ENCODE measurements at places on chromosomes 13 and 19.

DNA sequence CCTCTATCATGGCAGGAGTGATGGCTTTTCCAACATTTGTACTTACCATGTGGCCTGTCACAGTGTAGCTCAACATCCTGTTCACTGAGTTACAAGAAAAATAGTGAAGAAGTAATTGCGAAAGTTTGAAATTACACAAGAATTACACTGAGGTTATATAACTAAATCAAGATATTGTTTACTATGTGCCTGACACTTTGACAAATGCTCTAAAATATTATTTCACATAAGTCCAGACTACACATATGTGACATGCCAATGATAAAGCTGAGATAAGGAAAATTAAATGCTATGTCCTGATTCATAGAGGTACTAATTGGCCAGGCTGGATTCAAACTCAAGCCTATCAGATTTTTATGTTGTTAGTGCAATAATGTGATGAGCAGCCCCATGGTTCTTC lies 451.7 kb downstream of the PCDH9 start:
- DNase-seq = no peak
- H3K27ac ChIP-seq = no peak overlapping the region
- no peaks in the 10 kb centered on the region for H3K27me3 ChIP-seq

- peaks cover 3% of the 10 kb centered on the region for H3K27me3 ChIP-seq
- H3K36me3 ChIP-seq = no peaks in the 10 kb centered on the region
- no peak overlapping the region for H3K4me3 ChIP-seq
- DNase-seq = peak; percentile 70
- no peak overlapping the region for H3K27ac ChIP-seq
- no peaks in the 10 kb centered on the region for H3K4me1 ChIP-seq
These were observed 8.8 kb upstream of the SULT2B1 start for GRCh38 chr19:48543121-48543710.

GRCh38 chr13:32468502-32469142 lies 40.7 kb upstream of the N4BP2L1 start:
- no peak for DNase-seq
- no peaks in the 10 kb centered on the region for H3K27me3 ChIP-seq
- no peak overlapping the region for H3K4me3 ChIP-seq
- no peaks in the 10 kb centered on the region for H3K36me3 ChIP-seq
- H3K4me1 ChIP-seq = no peaks in the 10 kb centered on the region

DNA sequence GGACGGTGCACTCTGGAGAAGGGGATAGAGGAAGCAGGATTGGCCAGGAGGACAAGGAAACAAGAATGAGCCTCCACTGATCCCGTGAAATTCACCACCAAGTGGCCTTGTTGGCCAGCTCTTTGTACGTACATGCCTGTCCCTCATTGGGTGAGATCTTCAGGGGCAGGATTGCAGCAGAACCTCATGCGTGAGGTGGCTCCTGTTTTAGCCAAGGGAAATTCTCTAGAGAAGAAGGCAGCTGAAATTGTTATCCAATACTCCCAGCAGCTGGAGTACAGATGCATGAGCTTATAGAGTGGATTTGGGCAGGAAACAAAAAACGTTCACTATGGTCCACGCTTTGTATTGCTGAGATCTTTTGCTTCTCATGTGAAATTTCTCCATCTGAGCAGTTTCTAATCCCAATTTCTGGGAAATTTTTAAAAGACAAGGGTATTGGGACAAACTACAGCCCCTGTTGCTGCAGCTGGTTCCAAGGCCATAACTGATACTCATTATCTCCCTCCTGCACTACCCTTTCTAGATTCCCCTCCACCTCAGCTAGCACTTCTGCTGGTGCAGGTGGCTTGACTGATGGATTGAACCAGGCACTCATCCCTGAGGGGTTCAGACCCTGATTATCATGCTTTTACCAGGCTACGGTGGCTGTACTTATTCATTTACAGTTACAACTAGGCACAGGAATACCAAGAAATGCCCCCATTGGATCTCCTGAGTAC lies 3.9 kb upstream of the RNF6 start:
- DNase-seq = no peak
- no peak overlapping the region for H3K4me3 ChIP-seq
- H3K27me3 ChIP-seq = no peaks in the 10 kb centered on the region
- peaks cover 1% of the 10 kb centered on the region for H3K4me1 ChIP-seq
- H3K27ac ChIP-seq = no peak overlapping the region
- no peaks in the 10 kb centered on the region for H3K36me3 ChIP-seq

All from colonic mucosa (tissue), 4 donors.